ENCODE measurements at places on chromosomes 5 and 9.

DNA sequence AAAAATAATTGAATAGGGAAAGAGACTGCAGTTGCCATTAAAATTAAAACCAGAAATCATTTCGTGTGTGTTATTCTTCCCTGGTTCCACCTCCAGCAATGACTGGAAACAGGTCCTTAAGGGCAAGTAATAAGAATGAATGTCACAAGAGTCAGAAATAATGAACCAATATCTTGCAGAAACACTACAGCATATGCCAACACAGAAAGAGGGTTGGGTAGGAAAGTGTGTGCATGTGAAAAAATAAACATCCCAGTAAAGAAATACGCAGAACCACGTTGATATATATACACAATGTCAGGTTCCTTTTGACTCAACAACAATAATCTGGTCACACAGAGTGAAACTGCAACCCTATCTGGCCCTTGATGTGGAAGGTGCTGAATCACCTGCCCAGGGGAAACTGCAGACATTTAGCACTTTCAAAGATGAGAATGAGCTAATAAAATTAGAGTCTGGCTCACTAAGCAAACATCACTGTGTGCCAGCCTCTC is 15.0 kb downstream of the HMHB1 start:
- DNase-seq = peak; percentile 86

DNA sequence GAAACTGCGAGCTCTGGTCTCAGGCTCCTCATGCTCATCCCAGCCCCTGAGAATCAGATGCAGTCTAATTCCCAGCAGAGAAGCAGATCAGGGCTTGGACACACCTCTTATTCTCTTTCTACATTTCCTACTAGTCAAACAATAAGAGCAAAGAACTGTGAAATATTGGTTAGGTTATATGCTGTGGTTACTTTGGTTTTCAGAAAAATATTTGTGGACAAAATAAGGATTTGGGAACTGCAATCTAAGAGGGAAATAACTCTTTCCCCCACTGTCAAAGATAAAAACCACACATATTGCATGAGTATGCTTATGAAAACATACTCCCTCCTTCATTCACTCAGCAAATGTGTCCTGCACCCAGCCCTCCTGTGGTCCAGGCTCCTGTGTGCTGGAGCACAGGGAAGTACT is 164.5 kb upstream of the S1PR3 start:
- DNase-seq = no peak

GRCh38 chr5:164422400-164422799 is 917.0 kb downstream of the MAT2B start:
- DNase-seq = no peak

DNA sequence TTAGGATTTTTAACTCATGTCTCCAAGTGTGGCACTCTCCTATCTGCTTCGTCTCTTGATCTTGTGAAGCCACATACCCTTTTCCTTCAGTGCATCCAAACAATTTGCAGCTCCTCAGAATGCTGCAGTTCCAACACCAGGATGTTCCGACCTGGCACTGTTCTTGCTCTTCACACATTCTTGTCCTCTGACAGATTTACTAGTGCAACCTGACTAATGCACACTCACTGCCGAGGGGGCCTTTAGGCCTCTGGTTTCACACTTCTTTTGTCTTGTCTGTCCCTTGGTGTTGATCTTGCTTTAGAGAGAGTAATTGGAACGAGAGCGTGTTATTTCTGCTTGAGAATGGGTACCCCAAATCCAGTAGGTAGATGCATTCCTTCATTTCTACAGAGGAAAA is 15.0 kb downstream of the ARHGAP26 start:
- no peak for DNase-seq

- no peak for DNase-seq
Measured at GRCh38 chr9:108423433-108423832, 432.4 kb downstream of the ACTL7B start.

DNA sequence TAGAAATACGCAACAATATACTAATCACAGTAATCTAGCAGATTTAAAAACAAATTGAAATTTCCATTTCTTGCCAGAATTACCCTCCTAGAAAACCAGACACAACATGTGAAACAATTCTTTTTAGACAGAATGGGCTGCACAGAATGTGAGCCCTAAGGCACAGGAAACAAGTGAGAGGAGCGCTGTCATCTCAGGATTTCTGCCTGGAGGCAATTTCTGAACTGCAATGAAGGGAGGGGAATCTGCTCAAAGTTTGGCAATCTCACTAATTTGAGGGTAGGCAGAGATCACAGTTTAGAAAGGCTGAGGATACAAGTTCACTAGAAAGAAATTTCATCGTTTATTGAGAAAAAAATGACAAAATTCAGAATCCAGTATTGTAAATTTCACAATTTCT is 70.3 kb downstream of the INIP start:
- no peak for DNase-seq

- peak; percentile 28 for DNase-seq
Measured at GRCh38 chr5:32595118-32595517, 9.8 kb downstream of the SUB1 start.

GRCh38 chr5:1386274-1386717 is 41.4 kb upstream of the CLPTM1L start:
- DNase-seq = peak; percentile 67

DNA sequence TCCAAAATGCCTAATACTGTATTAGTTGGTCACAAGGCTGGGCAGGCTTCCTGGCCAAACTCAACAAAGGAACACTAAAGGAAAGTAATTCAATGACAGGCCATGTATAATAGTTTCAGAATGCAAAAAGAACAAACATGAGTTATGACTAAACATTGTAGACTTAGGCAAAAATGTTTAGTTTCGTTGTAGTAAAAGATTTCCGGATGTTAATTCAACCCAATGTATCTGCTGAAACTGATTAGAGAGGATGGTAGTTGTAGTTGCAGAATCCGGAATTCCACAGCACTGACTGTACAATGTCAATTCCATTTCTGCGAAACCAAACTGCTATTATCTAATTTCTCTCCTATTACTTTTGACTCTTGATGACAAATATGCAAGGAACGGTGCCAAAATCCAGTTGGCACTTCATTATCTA is 117.9 kb upstream of the FST start:
- no peak for DNase-seq

DNA sequence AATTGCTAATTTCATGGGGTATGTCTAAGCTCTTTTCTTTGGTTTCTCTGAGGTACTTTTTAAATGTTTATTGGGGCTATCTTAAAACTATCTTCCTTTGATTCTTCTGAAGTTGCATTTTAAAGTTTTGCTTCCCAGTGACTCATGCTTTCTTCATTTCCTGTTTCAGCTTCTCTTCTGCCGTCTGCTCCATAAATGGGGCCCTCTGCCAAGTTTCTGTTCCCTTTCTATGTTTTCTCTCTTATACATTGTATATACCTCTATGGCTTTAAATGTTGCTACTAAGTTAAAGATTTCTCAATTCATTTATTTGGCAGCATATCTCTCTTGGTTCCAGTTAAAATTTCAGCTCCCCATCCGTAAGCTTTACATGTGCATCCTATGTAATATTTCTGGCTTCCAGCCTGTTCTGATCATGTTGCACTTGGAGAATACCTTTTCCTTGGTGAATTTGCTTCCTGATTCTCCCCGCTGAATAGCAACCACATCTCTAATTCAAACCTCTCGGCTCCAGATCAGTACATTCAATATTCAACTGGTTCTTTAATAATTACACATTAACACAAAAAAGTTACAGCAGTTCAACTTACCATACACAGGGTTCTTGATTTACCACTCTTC is 125.3 kb downstream of the ST8SIA4 start:
- DNase-seq = peak; percentile 42

- no peak for DNase-seq
Measured at GRCh38 chr9:136623016-136623841, 39.5 kb upstream of the EGFL7 start.

DNA sequence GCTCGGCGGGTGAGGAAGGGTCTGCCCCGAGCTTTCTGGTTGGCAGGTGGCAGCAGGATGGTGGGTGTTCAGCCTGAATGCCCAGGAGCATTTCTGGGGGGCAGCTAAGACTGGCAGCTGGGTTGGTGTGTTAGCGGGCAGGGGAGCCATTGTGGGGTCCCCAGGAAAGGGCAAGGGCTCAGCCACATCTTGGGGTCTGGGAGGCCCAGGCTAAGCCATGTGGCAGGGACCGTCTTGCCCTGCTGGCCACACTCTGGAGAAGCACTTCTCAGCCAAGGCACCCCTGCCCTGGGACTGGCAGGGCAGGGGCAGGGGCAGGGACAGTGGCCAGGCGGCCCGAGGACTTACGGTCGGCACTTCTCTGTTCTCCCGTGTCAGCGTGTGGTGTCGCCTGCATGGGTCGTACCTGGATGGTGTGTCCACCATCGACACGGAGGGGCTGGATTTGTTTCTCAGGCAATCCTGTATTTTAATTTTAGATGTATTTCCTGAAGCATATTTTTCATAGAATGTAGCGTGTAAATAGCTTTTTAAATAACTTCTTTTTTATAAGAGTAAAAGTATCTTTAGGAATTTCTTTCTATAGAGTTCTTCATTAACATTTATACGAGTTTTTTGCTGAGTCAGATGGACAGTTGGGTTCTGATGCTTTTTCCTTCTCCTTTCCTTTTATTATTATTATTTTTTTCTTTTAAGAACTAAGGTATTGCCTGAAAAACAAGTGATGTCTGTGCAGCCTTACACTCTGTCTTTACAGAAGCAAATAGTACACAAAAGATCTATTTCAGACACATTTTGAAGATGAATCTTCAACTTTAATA is 102.0 kb downstream of the PHF2 start:
- DNase-seq = no peak

GRCh38 chr5:174793684-174794328 is 69.4 kb downstream of the MSX2 start:
- peak; percentile 69 for DNase-seq

GRCh38 chr9:88075506-88075905 is 62.8 kb downstream of the SPATA31C2 start:
- DNase-seq = no peak

GRCh38 chr5:53560028-53560427 is 411 bp upstream of the NDUFS4 start:
- DNase-seq = no peak

DNA sequence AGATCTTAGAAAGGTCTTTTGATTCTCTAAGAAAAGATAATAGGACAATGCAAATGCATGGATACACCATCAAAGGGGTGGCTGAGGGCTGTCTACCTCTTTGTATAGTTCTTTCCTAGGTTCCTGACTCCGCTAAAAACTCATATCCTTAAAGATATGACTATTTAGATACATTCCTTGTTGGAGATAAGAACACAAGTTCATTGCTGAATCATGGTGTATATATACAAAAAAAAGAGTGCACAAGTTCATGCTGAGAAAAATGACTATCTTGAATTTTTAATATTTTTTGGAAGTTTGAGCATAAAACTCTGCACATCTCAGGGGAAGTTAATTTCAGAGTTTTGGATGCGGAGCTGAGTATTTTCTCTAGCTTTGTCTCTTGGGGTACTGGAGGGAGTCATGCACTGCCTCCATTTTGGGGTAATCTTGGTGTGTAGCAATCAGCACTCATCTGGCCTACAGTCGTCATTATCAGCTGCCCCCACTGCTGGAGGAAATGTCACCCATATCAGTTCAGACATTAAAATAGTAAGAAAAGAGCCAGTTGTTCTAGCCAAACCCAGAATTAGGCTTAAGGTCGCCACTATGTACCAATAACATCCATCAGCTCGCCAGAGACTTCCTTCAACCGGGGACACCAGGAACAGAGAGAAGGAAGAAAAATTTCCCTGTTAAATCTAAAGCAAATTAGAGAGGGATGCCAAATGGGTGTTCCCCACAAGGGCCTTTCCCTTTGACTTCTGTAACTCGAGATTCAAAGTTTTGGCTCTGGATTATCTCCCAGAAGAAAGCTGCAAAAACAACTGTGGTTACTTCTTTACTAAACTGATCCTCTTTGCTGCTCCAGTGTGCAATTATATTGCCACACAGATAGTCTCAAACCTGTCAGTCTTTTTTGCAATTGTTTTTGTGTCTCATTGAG is 49.0 kb downstream of the PTTG1 start:
- no peak for DNase-seq

GRCh38 chr9:78863531-78863930 is 566.6 kb downstream of the PSAT1 start:
- no peak for DNase-seq

GRCh38 chr9:111720174-111720573 is 58.8 kb downstream of the GNG10 start:
- DNase-seq = no peak

DNA sequence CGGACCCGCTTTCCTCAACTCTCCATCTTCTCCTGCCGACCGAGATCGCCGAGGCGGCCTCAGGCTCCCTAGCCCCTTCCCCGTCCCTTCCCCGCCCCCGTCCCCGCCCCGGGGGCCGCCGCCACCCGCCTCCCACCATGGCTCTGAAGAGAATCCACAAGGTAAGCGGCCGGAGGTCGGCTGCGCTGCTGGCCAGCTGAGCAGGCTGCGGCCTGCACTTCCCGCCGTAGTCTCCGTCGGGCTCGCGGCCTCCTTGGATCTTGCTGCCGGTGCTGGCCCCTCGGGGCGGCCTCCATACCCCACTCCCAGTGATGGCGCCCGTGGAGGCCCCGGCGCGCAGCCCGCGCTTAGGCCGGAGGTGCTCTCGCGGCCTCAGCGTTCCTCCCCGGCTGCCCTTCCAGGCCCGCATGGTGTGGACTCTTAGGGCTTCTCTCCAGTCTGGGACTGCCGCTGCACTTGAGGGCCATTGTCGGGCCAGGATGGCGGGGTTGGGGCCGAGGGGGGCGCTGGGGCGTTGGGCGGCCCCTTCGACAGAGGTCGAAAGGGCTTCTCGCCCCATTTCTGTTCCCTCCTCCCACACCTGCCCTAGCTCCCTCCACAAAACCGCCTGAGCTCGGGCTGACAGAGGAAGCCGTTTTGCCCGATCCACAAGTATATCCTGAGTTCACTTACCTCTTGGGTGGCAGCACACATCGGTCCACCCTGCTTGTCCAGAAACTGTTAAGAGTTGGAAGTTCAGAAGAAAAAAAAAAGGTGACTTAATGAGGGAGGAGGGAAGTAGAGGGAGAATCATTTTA is 714 bp downstream of the UBE2D2 start:
- DNase-seq = peak; percentile 58

DNA sequence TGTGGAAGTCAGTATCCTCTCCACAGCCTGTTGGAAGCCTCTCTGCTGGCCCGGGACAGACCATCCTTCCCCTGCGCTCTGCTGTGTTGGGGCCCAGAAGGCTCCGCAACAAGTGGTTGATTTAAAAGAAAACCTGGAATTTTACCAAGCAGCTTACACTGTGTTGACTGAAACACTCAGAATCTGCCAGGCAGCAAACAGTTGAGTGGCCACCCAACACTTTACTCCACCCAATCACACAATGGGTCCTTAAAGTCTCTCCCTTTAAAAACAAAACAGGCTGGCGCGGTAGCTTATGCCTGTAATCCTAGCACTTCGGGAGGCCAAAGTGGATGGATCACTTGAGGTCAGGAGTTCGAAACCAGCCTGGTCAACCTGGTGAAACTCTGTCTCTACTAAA is 28.0 kb upstream of the DMRT3 start:
- DNase-seq = no peak

- no peak for DNase-seq
Measured at GRCh38 chr5:122611406-122611805, 163.5 kb upstream of the SNX2 start.

All from activated CD4-positive, alpha-beta T cell treated with anti-CD3 and anti-CD28 coated beads, Interleukin-2, Interleukin-6, amounts not matched to agents 100 ng/mL and 50 ng/mL, durations not matched to agents 16 hours and 8 hours (primary cell).